ENCODE measurements at places on chromosomes 11 and 22.

- no peak for DNase-seq
Measured at GRCh38 chr11:35206616-35207015, 67.6 kb downstream of the CD44 start.

DNA sequence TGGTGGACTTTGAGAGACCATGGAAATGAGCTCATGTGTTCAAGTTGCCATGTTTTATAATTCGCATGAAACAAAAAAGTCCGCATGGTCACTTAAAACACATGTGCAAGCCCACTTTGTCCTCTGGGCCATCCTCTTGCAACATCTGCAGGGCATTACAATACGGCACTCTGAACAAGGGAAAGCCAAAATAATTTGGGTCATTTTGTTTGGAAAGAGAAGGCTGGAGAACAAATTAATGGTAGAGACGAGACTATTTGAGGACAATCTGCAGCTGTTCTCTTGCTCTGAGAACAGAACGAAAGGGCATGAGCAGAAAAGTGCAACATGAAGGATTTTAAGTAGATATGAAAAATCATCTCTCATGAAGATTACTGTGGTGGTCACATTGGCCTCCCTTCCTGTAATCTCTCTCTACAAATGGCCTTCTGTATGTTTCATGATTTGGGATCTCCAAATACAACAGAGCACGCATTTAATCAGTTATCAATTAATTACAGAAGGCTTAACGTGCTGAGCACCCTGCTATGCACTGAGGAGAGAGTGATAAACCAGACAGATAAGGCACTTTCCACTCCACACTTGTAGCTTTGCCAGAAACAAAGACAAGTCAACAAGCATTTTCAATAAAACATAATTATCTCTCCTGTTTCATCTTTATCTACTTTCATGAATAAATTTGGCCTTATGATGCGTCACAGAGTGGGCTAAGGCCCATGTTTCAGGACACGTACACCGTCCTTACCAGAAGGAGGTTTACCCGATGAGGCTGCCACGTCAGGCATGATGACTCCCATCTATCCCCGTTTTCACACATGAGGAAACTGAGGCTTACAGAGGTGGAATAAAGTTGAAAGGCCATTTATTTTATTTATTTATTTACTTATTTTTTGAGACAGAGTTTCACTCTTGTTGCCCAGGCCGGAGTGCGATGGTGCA lies 384.1 kb downstream of the LARGE1 start:
- DNase-seq: no peak

DNA sequence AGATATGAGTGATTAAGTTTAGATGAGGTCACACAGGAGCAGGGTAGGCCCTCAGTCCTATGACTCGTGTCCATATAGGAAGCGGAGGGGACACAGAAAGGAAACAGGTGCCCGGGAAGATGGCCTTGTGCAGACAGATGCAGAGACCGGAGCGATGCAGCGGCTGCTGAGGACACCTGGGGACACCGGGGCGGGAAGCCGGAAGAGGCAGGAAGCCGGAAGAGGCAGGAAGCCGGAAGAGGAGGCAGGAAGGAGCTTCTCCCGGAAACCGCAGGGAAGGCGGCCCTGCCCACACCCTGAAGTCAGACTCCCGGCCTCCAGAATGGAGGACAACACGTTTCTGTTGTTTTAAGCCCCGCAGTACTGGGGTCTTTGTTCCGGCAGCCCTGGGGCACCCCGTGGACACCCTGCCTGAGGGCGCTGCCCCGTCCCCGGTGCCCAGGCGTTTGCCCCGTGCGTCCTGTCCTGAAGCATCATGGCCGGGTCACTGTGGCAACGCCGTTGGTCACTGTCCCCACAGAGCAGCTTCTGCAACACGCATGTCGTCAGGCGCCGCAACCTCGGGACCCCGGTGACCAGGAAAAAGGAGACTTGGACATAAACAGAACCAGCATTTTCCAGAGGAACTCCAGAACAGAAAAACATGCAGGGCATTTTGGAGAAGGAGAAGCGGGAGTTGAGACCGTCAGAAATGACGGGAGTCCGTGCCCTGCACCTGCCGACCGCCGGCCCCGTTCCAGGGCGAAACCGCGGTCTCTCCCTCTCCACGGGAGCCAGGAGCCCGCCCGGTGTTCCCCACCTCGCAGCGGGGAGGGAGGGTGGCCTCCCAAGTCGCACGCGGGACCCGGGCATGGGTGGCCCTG lies 103.4 kb downstream of the BRD1 start:
- DNase-seq: no peak

GRCh38 chr22:43862074-43862881 lies at the start of gene SULT4A1:
SULT4A1 (minus strand) TSS chr22:43862513; CDS start chr22:43862382, 131 bp downstream.
- peak; percentile 96 for DNase-seq

DNA sequence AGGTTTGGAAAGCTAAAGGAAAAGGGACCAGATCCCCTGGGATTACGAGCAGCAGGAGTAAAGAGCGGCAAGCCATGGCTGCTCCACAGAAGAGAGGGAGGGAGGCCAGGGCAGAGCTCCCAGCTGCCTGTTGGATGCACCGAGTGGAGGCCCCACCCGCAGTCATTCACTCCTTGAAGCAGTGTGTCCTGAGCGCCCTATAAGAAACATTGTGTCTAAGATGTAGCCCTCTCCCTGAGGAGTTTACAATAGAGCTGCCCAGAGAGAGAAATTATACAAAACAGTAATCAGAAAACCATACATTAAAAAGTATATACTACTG lies 54.7 kb upstream of the CSNK2A3 start:
- no peak for DNase-seq

GRCh38 chr22:24076091-24076867 lies 65.2 kb downstream of the CABIN1 start:
- no peak for DNase-seq
